ENCODE measurements at places on chromosomes 12 and 14.

DNA sequence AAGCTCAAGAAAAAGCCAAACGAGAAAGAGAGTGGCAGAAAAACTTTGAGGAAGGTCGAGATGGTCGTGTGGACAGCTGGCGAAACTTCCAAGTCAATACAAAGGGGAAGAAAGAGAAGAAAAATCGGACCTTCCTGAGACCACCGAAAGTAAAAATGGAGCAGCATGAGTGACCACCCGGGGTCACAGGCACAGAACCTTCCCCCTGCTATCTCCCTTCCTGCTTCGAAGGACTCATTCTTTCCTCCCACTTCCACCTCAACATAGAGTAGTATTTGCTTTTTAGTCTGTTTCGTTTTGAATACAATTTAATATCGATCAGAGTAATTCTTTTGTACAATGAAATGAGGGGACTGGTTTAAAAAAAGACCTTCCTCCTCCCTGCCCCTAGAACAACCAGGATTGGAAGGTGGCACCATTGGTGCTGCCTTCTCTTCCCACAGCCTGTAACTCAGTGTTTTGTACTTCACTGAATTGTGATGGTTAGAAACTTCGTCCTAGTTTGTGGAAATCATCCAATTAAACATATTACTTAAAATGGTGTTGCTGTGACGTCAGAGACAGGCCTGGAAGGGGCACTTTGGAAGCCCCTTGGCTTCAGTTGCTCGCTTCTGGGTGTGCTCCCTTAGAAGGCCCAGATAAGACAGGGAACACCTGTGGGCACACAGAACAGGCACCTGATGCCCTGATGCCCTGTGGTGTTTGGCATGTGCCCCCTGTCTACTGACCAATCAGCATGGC is 26.1 kb upstream of the NFKBIA start:
- DNase-seq = no peak

DNA sequence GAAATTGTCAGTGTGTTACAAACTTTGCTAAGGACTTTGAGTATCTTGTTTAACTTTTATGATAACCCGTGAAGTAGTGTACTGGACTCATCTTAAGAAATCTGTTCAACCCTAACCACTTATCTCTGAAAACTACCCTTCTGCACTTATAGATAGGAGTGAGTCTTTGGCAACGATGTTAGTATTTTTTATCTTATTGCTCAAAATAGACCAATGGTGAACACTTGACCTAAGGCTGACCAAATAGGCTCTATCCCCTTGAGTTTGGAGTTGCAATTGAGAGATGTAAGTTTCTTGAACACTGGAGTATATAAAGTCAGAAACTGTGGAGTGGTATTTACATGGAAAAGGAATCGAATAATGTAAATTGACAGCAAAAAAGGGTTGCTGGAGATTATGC is 786.1 kb downstream of the TMTC2 start:
- no peak for DNase-seq

GRCh38 chr12:58459191-58459590 is 461.1 kb downstream of the LRIG3 start:
- DNase-seq = no peak

DNA sequence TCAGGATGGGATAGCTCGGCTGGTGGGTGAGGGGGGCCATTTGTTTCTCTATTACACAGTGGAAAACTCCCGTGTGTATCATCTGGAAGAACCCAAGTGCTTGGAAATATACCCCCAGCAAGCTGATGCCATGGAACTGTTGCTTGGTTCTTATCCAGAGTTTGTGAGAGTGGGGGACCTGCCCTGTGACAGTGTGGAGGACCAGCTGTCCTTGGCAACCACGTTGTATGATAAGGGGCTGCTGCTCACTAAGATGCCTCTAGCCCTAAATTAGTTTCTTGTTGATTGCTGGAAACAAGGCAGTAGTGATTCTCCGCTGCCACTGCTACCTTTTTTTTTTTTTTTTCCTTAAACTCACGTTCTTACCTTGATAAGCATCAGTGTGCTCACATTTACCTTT is 1.9 kb downstream of the RIOX1 start:
- no peak for DNase-seq

DNA sequence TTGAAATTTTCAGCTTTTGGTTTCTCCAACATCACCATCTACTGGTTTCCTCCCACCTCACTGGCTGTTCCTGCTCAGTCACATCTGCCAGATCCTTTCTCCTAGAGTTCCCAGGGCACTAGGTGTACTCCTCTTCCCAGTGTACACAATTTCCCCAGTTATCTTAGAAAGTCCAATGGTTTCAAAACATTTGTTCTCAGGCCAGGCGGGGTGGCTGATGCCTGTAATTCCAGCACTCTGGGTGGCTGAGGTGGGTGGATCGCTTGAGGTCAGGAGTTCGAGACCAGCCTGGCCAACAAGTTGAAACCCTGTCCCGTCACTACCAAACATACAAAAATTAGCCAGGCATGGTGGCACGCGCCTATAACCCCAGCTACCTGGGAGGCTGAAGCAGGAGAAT is 60.7 kb downstream of the SPPL3 start:
- DNase-seq = no peak

- peak; percentile 83 for DNase-seq
Measured at GRCh38 chr14:54488646-54489317, at the start of gene GMFB. GMFB (minus strand) TSS chr14:54488980; CDS start chr14:54488927, 53 bp downstream.

DNA sequence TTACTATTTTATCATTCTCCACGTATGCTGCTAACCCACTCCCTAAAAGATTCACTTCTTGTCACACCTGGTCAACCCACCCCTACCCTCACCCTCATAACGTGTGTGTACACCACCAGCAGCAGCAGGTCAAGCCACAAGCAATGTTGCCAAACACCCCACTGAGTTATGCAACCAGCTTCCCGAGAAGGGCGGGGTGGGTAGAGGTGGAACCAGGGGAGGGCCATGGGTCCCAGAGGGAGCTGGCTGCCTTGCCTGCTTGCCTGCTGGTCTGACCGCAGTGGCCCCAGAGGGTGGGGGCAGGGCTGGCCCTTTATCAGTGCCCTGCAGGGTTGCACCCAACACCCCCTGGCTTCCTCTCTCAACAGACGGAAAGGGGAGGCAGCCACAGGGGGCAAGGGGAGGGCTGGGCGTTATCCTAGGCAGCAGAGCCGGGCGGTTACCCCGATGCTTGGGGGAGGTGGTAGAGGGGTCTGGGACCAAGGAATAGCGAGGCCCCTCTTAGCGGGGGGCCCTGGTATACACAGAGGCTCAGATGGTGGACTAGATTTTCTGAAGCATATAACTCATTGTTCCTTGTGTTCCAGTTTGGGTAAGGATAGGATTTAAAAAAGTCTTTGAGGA is 3.5 kb upstream of the NFE2 start:
- no peak for DNase-seq

GRCh38 chr12:80200414-80200813 is 101.1 kb downstream of the OTOGL start:
- no peak for DNase-seq

DNA sequence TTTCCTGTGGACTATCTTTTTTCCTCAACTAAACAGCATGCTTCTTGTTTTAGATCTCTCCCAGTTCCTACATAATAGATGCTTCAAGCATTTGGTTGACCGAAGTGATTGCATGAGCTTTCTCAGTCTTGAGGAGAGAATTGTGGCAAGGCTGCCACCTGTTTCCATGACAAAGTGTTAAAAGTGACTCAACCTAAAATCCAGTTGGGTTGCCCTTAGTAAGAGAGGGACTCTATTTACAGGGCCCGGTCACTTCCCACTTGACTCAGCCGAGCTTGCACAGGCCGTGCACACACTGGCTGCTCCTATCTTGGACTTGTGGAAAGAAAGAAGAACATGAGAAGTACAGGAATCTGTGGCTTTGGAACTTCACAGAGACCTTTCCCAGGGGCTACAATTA is 2.1 kb upstream of the B4GALNT3 start:
- no peak for DNase-seq

- DNase-seq = no peak
Measured at GRCh38 chr14:24232645-24233537, at the start of gene GMPR2. GMPR2 (plus strand) TSS chr14:24232929; CDS start chr14:24233254, 325 bp downstream.

GRCh38 chr12:25401547-25402345 is 151.0 kb upstream of the KRAS start:
- no peak for DNase-seq

DNA sequence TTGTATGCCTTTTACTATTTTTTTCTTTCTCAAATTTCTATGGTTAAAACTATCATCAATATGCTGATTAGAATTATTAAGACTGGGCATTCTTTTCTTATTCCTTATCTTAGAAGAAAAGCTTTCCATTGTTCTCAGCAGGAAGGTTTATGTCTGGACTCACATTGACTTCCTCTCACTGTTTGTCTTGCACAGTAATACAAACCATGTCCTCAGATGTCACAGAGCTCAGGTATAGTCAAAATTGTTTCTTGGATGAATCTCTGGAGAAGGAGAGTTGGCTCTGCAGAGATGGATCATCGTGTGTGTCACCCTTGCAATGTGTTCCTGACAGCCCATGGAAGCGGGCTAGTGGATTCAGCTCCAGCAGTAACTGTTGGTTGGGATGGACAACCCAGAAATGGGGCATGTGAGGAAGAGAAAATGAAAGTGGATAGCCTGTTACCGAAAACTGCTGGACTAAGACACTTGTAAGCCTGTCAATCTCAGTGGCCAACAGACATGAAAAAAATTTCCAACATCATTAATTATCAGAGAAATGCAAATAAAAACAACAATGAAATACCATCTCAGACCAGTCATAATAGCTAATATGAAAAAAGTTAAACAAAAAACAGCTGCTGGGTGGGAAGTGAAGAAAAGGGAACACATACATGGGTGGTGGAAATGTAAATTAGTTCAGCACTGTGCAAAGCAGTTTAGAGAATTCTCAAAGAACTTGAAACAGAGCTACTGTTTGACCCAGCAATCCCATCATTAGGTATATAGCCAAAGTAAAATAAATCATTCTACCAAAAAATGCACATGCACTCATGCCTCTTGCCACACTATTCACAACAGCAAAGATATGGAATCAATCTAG is 967.8 kb downstream of the TMEM121 start:
- DNase-seq = no peak

DNA sequence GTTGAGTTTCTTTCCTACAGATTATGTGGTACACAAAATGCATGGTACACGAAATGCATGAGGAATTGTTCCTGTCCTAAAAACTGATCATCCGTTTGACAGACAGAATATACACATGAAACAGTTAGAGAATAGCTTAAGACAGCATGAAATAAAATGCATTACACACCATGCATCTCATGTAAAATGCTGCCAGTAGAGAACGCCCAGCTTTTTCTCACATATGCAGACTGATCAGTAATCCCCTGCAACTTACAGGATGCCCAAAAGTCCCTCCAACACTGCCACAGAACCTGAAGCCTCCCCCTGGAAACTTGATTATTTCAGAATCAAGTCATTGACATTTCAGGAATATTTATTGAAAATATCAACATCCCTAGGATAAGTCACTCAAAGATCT is 24.0 kb downstream of the IFNG start:
- DNase-seq = no peak

DNA sequence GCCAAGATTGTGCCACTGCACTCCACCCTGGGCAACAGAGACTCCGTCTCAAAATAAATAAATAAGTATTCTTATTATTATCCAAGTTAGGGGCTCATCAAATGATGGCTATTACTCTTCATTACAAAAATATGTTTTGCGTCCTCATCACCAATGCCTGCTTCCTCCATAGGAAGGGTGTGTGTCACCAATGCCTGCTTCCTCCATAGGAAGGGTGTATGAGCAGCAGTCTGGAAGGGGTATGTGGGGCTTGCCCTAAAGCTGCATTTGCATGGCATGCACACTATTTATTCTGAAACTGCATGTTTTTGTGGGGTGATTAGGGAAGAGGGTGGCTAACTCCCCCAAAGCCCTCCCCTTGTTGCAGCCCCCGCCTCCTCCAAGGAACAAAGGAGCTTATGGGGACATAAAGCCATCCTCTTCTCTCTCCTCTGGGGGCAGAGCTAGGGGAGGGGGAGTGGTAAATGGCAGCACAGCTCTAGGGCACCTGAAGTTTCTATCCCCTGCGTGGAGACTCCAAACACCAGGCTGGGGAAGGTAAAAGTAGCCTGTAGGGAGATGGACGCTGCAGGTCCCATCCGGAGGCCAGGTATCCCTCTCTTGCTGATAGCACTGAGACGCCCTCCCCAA is 1.3 kb downstream of the CAMKK2 start:
- no peak for DNase-seq

DNA sequence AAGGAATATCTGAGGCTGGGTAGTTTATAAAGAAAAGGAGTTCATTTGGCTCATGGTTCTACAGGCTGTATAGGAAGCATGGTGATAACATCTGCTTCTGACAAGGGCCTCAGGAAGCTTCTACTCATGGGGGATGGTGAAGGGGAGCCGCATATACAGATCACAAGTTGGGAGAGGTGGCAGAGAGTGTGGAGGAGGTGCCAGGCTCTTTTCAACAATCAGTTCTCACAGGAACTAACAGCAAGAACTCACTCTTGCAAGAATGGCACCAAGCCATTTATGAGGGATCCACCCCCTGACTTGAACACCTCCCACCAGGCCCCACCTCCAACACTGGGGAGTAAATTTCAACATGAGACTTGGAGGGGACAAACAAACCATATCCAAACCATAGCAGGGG is 3.5 kb upstream of the TSPAN11 start:
- no peak for DNase-seq

DNA sequence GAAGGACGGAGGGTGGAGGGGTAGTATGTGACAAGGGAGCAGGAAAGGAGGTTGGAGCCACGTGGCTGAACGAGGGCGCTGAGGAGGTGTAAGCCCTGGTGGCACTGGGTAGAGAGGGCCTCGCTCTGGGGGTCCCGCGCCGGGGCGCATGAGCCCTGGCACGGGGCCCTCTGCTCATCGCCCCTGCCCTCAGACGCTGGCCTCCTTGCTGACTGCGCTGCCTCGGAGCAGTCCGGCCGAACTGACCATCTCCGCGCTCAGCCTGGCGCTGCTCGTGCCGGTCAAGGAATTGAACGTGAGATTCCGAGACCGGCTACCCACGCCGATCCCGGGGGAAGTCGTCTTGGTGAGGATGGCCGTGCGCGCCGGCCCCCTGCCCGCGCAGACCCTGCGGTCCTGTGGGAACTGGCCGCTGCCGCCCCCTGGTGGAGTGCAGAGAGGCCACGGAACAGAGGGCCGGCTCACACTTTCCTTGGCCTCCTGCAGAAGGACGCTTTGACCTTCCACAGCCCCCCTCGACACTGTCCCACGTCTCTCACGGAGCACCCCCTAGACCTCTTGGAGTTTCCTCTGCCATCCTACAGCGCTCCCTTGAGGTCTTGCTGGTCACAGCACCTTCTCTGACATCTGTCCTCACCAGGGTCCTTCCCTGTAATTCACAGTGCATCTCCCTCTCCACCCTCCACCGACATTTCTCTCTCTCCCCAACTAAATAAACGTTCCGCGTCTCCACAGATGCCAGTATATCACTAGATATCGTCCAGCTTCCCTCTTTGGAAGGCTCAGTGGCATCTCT is 10.5 kb downstream of the ARHGEF25 start:
- DNase-seq = peak; percentile 54
